ENCODE measurements at places on chromosomes 2 and 18.
A peak's percentile ranks its signal among the peaks of the same experiment; 100 is the strongest.

DNA sequence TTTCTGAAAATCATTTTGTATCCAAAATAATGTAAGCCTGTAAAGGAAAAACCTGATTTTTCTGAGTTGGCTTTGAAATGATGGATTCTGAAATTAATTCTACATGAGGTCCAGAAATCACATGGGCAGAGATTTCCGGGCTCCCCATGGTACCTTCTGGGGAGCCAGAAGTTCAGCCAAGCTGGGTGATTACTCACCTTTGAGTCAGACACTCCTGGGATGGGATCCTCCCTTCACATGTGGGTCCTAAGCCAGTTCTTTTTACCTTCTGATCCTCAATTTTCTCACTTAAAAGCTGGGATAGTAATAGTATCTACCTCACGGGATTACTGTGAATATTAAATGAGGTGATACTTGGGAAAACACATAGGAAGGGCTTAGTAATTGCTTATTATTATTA is 179.8 kb upstream of the EPAS1 start:
- no peak for DNase-seq

- no peak for DNase-seq
Measured at GRCh38 chr2:233416706-233417105, 62.4 kb downstream of the DGKD start.

GRCh38 chr18:48230467-48231113 is 178.6 kb downstream of the ZBTB7C start:
- peak; percentile 68 for DNase-seq

DNA sequence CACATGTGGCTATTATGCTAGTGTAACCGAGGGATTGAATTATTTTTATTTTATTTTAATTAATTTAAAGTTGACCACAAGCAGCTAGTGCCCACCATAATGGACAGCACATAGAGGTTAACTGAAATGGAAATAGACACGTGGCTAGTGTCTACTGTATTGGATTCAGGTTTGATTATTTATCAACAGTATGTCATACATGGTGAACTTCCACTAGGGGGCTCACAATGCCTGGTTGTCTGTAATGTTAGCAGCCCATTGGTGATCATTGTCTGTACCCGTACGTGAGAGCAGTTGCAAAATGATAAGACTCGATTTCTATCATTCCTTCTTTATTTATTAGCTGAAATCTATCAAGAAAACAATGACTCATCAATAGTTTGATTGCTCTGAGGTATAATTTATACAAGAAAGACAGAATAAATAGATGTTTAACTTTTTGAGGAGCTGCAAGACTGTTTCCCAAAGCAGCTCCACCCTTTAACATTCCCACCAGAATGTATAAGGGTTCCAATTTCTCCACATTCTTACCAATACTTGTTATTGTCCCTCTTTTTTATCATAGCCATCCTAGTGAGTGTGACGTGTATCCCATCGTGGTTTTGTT is 76.5 kb downstream of the CYBRD1 start:
- DNase-seq, result peak; percentile 79

DNA sequence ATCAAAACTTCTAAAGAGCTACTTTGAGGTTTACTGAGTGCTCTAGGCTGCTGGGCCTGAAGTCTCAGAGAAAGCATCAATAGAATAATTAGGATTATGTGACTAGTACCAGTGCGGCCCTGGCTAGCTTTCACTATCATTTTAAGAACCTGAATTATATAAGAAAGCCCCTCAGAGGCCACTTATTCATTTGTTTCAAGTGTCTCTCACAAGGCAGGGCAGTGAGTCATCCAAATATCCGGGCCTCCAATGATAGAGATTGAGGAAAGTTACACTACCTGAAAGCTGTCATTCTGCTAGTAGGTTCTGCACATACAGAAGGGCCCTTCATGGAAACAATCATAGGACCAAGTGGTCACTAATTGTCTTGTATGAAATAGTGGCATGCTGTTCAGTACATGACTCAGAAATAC is 193.1 kb downstream of the L3MBTL4 start:
- no peak for DNase-seq

- DNase-seq, result no peak
Measured at GRCh38 chr2:106540886-106541285, 53.7 kb downstream of the CD8B2 start.

GRCh38 chr2:152858594-152859265 is 140.3 kb downstream of the ARL6IP6 start:
- no peak for DNase-seq

- no peak for DNase-seq
Measured at GRCh38 chr2:230224458-230224857, 1.1 kb upstream of the SP140 start.

GRCh38 chr2:239774933-239775622 is 250.1 kb downstream of the NDUFA10 start:
- DNase-seq, result no peak

DNA sequence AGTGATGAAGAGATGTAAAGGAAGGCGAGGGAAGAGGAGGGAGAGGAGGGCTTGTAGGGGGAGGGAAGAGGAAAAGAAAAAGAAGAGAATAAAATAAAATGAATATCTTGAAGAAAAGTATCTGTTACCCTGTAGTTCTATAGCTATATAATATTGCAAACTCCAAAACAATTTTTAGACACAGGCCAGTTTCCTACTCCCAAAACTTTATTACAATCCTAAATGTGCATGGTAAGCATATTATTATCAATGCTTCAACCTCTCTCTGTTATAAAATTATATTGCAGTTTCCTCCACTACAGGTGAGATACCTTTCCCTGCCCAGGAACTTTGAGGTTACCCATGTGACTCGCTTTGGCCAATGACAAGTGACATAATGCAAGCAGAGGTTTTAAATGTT is 1351.6 kb upstream of the NRXN1 start:
- no peak for DNase-seq

DNA sequence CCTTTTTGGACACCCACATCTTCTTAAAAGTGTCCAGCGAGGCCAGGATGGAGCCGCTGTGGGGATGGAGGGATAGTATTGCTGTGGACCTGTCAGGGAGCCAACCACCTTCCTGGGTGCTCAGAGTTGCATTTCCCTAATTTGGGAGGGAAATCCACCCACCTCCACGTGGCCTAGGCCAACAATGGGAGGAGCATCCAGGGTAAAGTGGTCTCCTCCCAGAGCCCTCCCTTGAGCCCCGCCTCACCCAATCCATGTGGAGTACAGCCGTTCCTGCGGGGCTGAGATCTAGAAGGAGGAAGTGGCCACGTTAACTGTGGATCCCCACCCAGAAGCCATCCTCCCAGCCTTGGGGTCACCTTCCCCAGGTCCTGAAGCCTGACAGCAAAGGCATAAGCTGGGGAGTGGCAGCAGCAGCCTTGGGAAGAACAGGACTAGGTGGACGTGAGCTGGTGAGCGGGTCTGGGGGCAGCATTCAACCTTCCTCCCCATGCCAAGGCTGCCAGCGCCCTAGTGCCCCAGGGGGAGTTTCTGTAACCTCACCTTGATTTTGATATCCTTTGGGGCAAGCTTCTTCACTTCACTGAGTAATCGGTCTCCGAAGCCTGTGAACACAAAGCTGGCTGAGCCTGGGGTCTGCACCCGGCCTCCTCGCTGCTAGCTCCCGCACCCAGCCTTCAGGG is 6.8 kb downstream of the ACTR1B start:
- DNase-seq, result no peak

DNA sequence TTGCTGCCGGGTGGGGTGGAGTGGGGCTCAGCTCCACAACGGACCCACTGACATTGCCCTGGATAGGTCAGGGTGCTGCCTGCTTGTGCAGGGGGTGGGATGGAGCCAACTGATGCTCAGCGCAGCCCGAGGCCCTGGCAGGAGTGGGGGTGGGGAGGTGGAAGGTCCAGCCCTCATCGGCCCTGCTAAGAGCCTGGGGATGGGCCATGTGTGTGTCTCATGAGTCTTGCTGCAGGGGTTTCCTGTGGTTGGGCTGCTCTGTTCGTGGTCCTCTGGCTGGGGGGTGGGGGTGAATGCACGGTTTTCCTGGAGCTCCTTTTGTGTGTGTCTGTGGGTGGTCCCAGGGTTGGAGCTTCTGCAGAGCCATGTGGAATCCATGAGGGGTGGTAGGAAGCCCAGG is 39.4 kb upstream of the GALR1 start:
- DNase-seq, result no peak

- no peak for DNase-seq
Measured at GRCh38 chr2:66602341-66602740, 167.4 kb downstream of the MEIS1 start.

DNA sequence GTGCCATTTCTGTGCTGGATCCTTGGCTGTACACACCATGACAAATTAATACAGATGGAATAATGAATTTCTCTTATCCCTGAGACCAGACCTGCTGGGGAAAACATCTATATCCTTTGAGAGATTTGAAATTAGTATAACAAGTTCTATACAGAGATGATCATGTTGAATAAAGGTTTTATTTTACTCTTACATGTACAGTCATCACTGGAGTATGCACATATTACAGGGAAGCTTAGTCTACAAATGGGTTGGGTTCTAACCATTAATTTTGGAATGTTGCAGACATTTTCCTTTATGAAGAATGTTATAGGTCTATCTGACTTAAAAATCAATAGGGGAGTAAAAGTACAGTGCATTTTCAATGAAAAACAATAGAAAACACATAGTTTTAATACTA is 29.9 kb upstream of the MMADHC start:
- no peak for DNase-seq

GRCh38 chr2:72205504-72205881 is 57.8 kb upstream of the CYP26B1 start:
- DNase-seq, result no peak

DNA sequence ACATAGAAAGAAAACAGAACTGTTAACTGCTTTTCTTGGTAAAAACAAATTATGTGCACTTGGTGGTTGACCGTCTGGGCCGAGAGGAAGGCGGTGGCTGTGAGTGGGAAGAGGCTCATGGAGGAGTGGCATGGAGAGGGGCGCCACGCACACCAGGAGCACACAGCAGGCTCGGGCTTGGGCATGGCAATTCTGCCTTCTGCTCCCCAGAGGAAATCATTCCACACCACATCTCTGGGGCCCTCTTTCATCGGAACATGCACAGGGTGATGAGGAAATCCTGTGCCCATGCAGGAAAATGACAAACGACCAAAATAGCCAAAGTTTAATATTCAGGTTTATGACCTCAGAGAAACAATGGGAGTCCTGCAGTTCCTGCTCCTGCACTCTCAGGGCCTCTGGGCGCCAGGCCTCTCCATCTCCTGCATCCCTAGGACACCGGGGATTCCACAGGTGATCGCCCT is 26.4 kb downstream of the WDFY1 start:
- DNase-seq, result no peak

DNA sequence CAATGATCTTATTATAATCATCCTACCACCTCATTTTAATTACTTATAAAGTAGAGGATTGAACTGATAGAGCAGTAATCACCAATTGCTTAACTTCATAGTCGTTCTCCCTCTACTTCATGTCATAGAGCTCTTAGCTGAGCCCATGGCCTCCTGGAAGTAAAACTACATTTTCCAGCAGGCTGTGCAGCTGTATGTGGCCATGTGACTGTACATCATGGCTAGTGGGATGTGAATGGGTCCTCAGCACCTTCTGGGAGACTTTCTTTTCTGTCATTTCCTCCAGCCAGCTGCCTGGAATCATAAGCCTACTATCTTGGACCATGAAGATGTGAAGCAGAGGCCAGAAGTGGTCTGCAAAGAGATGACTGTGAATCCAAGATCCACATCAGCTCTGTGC is 128.7 kb upstream of the SKOR2 start:
- DNase-seq, result no peak

GRCh38 chr2:186919296-186919695 is 70.3 kb upstream of the ZSWIM2 start:
- no peak for DNase-seq

DNA sequence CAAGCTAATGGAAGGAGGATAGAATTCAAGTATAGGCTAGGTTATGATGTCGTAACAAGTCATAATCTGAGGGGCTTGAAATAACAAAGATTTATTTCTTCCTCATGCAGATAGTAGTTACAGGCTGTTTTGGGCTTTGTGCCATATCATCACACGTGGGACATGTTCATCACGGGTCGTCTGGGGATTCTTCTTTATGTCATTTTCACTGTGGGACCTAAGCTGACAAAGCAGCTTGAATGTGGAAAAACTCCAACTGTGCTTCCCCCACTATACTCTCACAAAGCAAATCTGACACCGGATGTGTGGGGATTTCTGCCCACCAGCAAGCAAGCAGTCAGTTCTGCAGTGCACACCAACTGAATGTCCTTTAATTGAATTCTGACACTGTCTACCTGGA is 124.8 kb downstream of the LTBP1 start:
- no peak for DNase-seq

GRCh38 chr2:66563473-66563872 is 128.5 kb downstream of the MEIS1 start:
- no peak for DNase-seq

DNA sequence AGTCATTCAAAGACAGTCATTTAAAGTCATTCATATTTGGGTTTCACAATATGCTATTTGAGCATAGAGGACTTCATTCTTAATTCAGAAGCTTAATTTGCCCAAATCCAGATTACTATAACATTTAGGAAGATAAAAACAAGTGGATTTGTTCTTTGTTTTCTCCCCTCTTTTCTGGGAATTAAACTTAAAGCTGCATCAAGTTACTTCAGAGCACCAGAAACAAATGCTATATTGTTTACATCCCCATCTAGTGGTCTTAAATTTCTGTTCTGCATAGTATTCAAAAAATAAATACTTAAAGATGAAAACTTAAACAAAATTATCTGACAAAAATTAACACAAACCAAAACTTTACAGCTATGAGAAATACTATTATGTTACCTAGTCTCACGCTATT is 34.7 kb upstream of the MARCHF7 start:
- no peak for DNase-seq

DNA sequence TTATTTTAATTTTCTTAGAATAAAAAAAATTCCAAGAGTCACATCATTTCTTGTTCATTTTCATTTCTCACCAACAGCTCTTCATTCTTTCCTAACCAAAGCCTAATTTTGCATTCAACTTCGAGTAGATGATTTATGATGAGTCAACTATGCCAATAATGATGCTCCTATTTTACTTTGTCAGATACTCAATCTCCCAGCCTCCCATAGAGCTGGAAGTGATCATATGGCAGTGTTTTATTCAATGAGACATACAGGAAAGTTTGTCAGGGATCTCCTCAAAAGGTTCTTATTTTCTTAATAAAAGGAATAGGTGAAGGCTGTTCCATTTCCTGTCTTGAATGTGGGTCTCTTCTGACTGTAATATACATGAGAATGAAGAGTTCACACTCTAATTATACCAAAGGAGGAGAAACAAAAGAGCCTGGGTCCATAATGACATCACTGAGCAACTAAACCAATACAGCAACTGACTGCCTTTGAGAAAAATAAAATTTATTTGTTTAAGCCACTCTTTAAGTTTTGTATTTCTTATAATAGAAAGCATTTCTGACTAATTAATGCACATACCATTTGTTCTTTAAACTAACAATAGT is 231.2 kb upstream of the CYP26B1 start:
- DNase-seq, result no peak

GRCh38 chr2:223300326-223300725 is 248.3 kb downstream of the KCNE4 start:
- DNase-seq, result no peak

DNA sequence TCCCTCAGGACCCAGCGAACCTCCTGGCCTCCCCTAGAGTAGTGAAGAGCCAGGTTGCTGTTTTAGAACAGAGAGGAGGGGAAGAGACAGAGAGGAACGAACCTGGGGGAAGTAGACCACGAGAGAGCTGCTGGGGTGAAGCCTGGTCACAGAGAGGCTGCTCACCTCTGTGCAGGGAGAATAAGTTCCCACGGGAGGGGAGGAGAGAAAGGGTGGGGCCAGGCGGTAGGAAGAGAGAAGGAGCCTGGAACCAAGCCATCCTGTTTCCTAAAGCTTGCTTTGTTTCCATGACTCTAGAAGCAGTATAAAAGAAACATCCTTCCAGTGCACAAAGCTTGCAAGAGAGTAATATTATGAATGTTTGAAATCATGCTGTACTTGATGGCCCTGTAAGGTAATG is 147.9 kb downstream of the MYT1L start:
- no peak for DNase-seq

Measured in NCI-H1930 (cell line).